T-helper 1 cell (primary cell): ENCODE measurements at places on chromosomes 12 and 14.

- DNase-seq: no peak
Measured at GRCh38 chr12:104929977-104930376, 28.1 kb downstream of the SLC41A2 start.

DNA sequence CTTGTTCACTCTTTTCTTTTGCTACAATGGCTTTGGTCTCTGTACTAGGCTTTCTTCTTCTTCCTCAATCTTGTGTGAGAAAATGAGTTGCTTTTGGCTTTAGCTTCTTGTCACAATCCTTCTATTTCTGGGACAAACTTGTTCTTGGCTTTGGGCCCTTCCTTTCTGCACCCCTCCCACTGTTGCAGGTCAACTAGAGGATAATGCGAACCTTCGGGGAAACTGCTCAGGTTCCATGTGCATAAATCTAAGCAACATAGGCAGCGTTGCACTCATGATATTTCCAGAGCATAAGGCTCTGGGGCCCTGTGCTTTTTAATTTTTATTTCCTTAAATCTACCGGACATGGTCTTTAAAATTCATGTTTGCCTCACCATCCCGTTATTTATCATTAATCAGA lies 89.8 kb upstream of the LRIG3 start:
- no peak for DNase-seq

DNA sequence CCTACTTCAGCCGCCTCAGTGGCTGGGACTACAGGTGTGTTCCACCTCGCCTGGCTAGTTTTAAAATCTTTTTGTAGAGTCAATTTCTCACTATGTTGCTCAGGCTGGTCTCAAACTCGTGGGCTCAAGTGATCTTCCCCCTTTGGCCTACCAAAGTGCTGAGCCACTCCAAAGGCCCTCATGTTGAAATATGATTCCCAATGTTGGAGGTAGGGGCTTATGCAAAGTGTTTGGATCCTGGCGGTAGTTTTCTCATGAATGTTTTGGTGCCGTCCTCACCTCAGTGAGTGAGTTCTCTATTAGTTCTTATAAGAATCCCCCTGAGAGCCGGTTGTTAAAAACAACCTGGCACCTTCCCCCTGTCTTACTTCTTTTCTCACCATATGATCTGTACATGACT lies 784.6 kb downstream of the TMTC2 start:
- DNase-seq: no peak

- DNase-seq: peak; percentile 59
Measured at GRCh38 chr14:21106498-21107282, 5.8 kb downstream of the TMEM253 start.

DNA sequence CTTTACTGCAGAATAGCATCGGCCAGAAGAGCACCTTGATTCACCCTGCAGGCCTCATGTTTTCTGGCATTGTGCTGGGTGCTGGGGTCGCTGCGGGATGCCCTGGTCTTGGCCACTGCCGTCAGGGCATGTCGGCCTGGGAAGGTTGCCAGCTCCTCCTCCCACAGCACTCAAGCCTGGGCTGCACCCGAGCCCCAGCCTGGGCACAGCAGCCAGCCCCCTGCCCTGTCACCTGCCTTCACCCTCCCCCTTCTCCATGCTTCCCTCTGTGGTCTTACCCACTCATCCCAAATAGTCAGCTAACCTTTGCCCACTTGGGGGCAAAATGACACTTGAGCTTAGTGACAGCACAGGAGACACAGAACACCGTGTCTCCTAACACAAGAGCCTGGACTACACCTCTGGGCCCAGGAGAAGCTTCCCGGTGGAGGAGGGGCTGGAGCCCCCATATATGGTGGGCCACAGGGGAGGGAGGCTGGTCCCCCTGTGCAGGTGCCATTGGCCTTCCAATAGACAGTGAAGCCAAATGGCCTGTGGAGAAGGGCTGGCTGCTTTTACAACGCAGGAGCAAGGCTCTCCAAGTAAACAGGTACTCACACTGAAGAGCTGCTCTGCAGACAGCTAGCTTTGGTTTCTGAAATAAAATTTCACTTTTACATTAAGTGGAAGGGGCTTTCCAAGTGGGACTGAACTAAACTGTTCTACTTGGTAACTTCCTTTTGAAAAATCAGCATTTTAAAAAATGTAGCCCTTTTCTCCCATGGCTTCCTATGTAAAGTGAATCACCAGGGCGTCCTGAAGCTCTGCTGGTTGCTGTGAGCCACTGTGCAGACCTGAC lies 51.2 kb upstream of the AMN start:
- DNase-seq: no peak

DNA sequence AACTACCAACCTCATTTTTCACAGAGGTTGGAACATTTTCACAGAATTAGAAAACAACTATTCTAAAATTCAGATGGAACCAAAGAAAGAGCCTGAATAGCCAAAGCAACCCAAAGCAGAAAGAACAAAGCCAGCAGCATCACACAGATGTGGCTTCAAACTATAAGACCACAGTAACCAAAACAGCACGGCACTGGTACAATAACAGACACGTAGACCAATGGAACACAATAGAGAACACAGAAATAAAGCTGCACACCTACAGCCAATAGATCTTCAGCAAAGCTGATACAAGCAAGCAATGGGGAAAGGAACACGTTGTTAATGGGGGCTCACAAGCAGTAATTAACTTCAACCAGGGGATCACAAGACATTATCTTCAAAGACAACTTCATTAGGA lies 87.8 kb upstream of the FERMT2 start:
- DNase-seq: no peak

DNA sequence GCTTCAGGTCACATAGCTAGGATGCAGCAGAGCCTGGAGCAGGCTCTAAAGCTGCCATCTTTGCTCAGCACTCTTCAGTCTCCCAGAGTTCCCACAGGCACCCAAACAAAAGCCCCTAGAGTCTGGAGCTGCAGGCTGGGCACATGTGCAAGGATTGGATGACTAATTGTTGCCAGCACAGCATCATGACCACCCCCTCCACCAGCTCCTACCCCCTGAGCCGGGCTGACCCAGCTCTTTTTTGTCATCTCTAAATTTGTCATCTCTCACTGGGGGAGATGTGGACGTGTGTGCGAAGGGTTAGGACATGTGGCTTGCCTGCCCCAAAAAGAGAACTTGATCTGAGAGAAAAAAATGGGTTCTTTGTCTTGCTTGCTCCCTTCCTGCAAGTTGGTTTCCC lies 4.3 kb upstream of the MMP19 start:
- DNase-seq: no peak

DNA sequence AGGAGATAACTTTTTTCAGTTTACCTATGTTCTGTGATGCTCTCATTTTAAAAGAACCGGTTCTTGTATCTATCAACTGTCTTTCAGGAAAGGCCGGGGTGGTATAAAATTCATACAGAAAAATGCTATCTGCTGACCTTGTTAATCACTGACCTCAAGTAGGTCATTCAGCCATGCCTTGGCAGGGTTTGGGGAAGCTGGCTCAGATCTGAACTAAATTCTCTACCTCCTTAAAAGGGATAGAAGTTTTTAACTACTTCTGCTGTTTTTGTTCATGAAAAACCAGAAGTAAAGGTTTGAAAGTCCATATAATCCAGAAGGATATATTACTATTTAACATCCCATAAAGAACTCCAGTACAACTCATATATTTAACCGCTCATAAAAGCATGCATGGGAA lies 10.1 kb downstream of the MYRFL start:
- DNase-seq: no peak

- DNase-seq: no peak
Measured at GRCh38 chr12:79380402-79380801, 310.4 kb downstream of the PAWR start.

GRCh38 chr14:46245276-46245675 lies 406.3 kb downstream of the RPL10L start:
- no peak for DNase-seq

DNA sequence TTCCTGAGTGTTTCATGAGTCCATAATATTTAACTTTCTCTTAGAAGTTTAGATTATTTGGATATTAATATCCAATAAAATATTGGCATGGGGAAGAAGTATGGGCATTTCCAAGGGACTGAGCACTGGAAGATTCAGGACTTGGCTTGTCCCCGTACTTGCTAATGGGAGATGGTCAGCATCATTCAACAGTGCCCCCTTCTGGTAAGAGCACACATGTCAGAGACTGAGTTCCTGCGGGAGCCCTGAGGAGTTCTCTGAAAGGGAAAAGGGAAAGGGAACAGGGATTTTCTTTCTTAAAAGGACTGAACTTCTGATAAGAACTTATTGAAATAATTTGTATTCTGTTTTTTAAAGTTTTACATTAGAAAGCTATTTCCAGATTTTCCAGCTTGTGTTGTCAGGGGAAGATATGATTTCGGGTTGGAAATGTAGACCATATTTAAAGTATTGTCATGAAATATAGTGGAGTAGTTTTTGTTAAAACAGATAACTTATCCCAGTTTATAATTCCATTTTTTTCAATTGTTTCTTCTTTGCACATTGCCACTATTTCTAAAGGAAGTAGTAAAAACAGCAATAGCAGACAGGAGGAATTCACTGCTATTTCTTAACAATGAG lies 59.8 kb upstream of the C12orf71 start:
- DNase-seq: peak; percentile 55

DNA sequence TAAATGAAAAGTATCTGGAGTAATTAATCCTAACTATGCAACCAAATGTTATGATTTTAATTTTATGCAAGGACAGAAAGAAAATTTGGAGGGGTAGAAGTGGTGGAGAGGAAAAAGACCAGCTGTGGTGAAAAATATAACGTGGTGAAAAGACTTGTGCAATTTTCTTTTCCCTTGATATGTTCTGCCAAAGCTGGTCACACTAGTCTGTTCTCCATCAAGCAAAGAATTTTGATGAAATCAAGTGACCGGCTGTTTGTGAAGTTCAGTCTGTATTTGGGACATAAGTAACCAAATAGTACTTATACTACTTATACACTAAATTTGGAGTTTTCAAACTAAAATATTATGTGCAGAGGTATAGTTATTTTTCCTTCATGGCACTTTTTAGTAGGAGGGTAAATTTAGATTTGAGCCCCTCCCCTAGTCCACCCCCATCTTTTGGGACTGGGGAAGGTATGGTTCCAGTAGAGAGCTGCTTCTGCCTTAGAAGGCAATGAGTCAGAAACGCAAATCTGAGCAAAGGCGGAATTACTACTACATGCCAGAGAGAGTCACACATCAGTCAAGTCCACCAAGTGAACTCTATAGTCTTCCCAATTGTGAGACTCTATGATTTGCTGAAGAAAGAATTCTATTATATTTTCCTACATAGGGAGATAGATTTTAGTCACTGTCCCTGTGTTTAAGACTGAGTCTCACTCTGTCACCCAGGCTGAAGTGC lies 229.7 kb downstream of the SLC25A21 start:
- DNase-seq: no peak

GRCh38 chr14:24278424-24278823 lies 7.0 kb upstream of the RABGGTA start:
- DNase-seq: no peak

DNA sequence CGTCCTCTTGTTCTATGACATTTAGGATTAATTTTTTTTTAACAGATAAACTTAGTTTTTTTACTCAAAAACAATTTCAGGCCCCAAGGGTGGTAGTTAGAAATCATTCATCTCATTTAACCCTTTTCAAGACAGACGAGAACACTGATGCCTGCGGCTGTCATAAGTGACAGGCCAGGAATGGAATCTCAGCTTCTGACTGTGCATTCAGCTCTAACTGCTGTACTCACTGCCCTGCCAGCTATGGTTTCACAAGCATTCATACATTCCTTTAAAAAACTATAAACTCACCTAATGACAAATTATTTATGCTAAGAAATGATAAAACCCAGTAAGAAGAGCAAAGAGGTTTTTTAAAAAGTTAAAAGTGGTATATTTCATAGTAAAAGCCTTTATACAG lies 8.8 kb downstream of the DENND5B start:
- no peak for DNase-seq

DNA sequence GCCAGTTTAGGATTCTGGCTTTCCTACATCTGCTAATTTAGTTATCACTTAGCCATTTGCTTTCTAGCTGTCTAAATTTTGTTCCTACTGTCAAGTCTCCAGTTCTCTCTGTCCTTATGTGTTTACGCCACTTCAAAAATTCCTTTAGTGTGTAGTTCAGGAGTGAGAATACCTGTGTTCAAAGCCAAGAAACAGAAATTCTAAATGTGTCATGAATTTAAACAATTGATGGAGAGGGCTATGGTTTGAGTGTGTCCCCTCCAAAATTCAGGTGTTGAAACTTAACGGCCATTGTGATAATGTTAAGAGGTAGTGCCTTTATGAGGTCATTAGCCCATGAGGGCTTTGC lies 11.4 kb upstream of the CATSPERB start:
- DNase-seq: no peak

DNA sequence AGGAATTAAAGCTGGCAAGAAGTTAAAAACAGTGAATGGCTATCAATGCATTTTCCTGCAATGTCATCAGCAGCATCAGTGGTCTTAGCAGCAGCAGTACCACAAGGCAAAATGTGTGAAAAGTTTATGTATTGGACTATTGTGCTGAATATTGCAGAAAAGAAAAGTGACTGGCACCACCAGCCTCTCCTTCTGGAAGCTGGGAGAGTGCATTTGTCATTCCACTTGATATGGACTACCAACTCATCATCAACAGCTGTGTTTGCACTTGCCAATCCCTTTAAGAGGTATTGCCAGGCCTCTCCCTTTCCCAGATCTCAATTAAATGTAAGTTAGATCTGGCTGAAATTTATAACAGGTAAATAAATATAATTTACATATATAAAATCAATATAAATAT lies 151.0 kb upstream of the GZMB start:
- DNase-seq: no peak

DNA sequence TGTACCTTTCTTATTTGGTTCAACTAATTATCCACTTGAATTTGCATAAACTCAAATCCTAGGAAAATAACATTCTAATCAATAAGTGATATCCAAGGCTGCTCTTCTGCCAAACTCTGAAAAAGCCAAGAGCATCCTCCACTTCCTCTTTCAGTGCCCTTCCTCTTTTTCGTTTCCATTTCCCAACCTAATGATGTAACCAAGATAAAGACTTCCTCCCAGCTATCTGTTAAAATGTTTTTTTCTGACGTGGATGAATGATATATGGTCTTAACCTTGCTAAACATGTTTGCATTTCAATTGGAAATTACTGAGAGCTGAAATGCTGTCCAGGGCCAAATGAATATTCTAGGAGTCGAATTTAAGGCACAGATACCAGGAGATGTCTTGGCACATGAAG lies 459.5 kb upstream of the PDE3A start:
- no peak for DNase-seq

GRCh38 chr14:93792391-93792790 lies 4.1 kb upstream of the PRIMA1 start:
- DNase-seq: no peak

DNA sequence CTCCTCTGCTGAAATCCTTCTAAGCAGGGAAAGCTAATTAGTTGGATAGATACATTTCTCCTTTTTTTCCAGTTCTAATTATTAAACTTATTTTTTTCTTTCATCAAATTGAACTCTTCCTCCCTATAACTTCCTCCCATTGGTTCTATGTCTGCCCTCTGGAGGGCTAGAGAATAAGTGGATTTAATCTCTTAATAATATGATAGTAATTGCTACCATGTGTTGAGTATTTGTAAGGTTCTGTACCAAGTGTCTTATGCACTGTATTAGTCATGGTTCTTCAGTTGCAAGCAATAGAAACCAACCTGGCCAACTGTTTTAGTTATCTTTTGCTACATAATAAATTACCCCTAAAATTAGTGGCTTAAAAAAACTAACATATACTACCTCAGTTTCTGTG lies 190.5 kb upstream of the PLXNC1 start:
- DNase-seq: no peak
